ENCODE measurements at places on chromosomes 2 and 18. TPM values are rescaled to one million over a fixed set of nuclear protein-coding genes. Genes with fewer than 3 reads are reported as not detected.

GRCh38 chr2:168196764-168197180, 50.6 kb downstream of the STK39 start:
- no peak for DNase-seq

The L3MBTL4 gene
- total RNA-seq: 10.5 TPM

DNA sequence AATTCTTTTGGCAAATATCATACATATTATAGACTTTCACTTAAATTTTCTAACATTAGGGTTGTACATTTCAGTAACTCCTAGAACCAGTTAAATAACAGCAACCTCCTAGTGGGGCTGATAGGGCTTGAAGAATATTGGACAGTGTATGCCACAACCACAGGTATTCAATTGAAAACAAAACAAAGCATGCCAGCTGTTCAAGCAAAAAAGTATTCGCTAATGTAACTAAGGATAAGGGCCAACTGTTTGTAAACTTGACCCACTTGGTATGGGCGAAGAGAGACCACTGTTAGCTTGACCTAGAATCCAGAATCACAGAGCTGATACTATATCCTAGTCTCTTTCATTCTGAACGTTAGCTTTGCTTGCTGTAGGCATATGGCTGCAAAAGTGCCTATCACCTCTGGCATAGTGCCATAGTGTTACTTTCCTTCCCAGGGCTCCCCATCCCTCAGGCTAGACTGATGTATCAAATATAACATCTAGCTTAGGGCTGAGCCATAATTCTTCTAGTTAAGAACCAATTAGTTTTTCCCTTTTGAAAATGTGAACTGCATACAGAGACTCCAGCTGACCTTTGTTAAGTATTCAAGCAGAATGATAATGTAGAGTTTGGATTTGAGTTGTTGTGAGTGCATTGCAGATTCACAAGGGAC, 458.8 kb upstream of the NRXN1 start:
- DNase-seq: no peak

The TBR1 gene
- not detected for total RNA-seq

- no peak for DNase-seq
Observed at GRCh38 chr2:127672341-127673224, 2.7 kb downstream of the LIMS2 start.

GRCh38 chr2:199910338-199911051, 598 bp upstream of the C2orf69 start:
- DNase-seq: no peak
